Upper lobe of right lung (tissue), 1 donor: ENCODE measurements at places on chromosomes 16 and 17. TPM values are rescaled to one million over a fixed set of nuclear protein-coding genes. Genes with fewer than 3 reads are reported as not detected.
A peak's percentile ranks its signal among the peaks of the same experiment; 100 is the strongest.

The CNGB1 gene
- total RNA-seq: not detected

The TMIGD1 gene
- not detected for total RNA-seq

The HS3ST3A1 gene
- 0.93 TPM for total RNA-seq

DNA sequence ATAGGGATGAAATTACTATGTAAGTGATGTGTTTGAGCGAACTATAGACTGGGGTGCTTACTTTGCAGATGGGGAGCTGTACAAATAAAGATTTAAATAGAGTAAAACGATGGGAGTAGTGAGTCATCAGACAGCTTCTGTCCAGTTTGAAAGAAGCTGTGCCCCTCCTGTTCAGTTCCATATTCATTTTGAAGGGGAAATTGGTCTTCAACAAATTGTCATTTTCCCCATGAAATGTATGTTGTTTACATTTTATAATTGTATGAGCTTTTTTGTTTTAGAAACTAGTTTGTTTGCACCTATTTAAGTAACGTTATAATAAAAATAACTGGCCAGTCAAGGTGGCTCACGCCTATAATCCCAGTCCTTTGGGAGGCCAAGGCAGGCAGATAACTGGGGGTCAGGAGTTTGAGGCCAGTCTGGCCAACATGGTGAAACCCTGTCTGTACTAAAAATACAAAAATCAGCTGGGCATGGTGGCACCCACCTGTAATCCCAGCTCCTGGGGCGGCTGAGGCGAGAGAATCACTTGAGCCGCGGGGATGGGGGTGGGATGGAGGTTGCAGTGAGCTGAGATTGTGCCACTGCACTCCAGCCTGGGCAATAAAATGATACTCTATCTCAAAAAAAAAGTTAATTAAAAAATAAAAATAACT is 20.2 kb downstream of the SEC14L1 start:
- H3K36me3 ChIP-seq: no peaks in the 10 kb centered on the region
- H3K27ac ChIP-seq: peak overlapping the region; percentile 39
- no peak overlapping the region for H3K4me3 ChIP-seq
- no peaks in the 10 kb centered on the region for H3K27me3 ChIP-seq

DNA sequence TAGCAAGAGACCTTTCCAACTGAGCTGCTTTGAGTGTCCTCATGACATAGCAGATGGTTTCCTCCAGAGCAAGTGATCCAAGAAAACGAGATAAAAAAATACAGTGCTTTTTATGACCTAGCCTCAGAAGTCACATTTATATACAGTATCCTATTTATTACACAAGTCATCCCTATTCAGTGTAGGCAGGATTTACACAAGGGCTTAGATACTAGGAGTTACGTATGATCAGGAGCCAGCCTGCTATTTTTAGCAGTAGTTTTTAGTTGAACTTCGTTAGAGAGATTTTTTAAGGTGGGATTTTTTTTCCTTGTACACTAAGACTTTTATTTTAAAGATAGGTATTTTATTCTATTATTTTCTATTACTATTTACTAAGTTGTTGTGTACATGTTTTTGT is 58.4 kb downstream of the PHKB start:
- H3K27ac ChIP-seq: no peak overlapping the region
- no peak for DNase-seq
- peaks cover 12% of the 10 kb centered on the region for H3K4me1 ChIP-seq
- no peaks in the 10 kb centered on the region for H3K27me3 ChIP-seq
- peaks cover 38% of the 10 kb centered on the region for H3K36me3 ChIP-seq

DNA sequence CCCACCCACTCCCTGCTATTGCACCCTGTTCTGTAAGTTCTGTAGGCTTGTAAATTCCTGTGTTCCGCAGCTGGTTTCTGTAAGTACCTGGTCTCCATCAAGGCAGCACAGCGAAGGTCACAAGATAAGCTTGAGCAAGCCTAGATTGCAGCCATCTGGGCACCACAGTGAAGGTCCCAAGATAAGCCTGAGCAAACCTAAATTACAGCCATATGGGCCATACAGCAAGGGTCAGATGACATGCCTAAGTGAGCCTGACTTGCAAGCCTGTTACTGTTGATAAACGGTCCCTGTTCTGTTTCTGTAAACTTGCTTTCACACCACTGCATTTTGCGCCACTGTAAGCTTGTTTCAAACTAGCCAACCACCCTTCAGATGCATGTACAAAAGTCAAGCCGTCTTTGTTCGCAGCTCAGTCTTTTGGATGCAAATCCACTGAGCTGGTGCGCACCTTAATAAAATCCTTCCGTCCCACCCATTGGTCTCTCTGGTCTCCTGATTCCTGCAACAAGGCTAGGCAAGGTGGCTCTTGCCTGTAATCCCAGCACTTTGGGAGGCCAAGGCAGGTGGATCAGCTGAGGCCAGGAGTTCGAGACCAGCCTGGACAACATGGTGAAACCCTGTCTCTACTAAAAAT is 42.6 kb upstream of the ATF7IP2 start:
- no peaks in the 10 kb centered on the region for H3K4me1 ChIP-seq
- no peak overlapping the region for H3K4me3 ChIP-seq

DNA sequence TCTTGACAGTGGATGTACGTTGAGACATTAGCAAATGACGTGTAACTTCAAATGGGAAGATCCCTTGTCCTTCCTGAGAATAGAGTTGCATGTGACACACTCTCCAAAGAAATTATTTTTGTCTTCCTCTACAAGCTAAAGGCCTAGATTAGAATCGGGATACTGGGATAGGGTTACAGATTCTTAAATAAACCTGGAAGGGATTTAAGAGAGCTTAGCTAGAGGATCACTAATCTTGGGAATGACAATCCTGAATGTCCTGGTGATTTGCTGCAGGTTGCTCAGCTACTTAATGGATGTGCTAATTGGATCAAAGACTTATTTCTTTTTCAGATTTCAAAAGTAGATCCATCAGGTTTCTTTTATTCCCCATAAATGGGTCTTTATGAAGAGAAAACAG is 101.9 kb downstream of the KCNJ2 start:
- no peaks in the 10 kb centered on the region for H3K36me3 ChIP-seq
- no peak for DNase-seq
- no peak overlapping the region for H3K4me3 ChIP-seq
- H3K4me1 ChIP-seq: no peaks in the 10 kb centered on the region
- no peaks in the 10 kb centered on the region for H3K27me3 ChIP-seq
- no peak overlapping the region for H3K27ac ChIP-seq
